ENCODE measurements at places on chromosomes 7 and 10.
A peak's percentile ranks its signal among the peaks of the same experiment; 100 is the strongest.

DNA sequence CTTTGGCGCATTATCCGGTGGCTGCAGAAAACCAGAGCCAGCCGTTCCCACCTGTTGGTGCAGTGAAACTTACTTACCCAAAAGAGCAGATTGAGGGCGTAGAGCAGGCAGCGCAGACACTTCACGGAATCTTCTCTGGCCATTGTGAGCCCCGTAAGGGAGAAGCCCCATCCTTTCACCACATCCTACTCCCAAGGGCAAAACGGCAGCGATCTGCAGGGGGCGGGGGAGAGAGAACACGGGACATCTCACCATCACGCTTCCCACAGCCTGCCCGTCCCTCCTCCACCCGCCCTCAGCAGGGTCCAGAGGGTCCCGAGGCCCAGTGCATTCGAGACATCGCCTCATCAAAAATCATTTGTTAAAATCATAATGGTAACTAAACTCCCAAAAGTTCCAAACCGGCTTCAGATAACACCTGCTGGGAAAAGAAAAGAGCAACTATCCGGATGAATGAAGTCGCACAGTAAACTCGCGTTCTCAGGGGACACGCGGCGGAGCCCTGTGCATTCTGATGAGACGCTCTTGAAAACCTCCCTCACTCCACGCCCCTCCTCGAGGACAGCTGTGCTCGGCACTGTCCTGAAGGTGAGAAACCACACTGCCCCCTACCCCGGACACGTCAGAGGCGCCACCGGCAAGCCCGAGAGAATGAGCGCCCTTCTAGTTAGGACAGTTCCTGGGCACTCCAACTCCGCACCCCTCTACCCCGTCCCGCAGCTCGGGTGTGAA lies 1.2 kb downstream of the TSPAN12 start:
- DNase-seq = peak; percentile 51

DNA sequence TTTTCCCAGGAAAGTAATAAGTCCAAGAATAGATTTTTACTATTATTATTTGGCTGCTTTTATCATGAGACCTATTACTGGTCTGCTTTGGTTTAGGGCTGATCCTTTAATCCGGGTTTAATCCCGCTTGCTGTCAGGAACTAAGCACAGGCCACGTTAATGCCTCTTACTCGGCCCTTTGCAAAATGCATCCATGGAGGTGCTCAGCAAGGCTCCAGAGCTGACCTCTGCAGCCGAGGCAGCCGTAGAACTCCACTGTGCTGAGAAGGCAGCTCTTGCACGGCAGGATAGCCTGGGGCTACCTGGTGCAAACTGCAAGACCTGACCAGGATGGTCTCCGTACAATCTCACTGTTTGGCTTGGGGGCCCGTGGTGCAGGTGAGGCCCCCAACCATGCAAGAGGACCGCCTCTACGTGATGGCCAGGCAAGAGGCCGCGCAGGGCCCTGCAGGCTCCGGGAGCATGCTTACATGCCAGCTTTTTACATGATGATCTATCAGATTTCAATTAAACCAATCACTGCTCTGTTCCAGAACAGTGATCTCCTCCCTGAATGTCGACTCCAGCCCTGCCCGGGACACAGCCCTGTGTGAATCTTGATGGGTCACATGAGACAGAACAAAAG lies 10.4 kb upstream of the CALML3 start:
- DNase-seq = no peak

DNA sequence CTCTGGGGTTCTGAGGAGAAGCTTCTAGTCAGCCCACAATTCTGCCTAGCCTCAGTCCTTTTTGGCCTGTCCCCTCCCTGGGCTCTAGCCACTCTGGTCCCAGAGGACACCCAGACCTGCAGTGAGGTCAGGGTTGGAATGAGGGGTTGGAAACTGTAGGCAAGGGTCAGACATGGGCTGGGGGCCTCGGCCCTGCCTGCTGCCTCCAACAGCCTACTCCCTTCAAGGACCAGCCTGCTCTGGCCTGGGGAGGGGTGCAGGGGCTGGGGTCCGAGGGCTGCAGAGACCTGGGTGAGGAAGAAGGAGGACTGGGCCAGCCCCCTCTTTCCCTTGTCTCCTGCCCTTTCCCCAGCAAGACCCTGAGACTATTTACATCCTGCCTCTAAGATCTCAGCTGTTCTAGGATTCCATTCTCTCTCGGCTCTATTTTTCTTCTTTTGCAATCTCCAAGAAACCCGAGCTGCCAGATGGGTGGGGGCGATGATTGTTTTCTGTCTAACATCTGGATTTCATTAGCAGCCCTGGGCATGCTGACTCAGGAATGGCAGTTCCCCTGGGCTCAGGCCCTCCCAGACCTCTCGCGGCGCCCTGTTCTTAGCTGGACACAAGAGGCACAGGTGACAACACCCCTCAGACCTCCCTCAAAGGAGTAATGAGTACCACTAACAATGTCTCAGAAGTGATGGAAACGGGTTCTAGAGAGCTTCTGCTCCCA lies 23.1 kb downstream of the ZCCHC24 start:
- DNase-seq = no peak

- no peak for DNase-seq
Measured at GRCh38 chr10:91709394-91709798, 76.5 kb upstream of the PPP1R3C start.

DNA sequence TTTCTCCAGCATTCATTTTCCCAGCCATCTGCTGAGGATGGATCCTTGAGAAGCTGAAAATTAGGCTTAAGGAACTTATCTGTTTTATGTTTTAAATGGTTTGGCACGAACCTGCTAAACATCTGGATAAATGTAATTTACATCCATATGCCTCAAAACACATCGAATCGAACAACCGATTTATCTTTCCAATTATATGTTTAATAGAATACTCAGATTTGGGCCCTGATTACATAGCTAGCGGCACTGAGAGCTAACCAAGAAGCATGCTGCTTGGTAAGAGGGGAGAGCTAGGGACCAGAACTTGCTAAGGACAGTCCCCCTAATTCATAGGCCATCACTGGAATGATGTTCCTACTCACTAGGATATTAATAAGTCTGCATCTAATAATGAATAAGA lies 144.4 kb downstream of the BUB3 start:
- no peak for DNase-seq

- DNase-seq = no peak
Measured at GRCh38 chr10:130378556-130379400, 242.6 kb downstream of the GLRX3 start.

- DNase-seq = no peak
Measured at GRCh38 chr7:7521259-7521658, 14.4 kb downstream of the COL28A1 start.

GRCh38 chr10:15253951-15254807 lies 85.7 kb upstream of the NMT2 start:
- no peak for DNase-seq

GRCh38 chr7:30433082-30433481 lies 45.5 kb downstream of the NOD1 start:
- DNase-seq = no peak

DNA sequence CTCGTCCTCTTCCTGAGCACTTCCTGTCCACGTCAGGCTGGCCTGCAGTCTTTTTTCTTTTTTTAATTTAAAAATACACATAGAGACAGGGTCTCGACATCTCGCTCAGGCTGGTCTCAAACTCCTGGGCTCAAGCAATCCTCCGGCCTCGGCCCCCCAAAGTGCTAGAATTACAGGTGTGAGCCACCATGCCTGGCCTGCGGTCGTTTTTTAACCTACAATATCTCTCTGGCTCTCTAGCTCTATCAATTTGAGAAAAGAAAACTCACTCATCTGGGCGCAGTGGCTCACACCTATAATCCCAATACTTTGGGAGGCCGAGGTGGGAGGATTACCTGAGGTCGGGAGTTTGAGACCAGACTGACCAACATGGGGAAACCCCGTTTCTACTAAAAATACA lies 4.0 kb upstream of the OAT start:
- no peak for DNase-seq

GRCh38 chr10:111261081-111261615 lies 184.3 kb downstream of the ADRA2A start:
- DNase-seq = no peak

GRCh38 chr7:104982308-104983075 lies 31.5 kb upstream of the KMT2E start:
- DNase-seq = no peak

- DNase-seq = no peak
Measured at GRCh38 chr7:69526570-69526969, 71.7 kb upstream of the AUTS2 start.

- DNase-seq = no peak
Measured at GRCh38 chr10:62047228-62047892, 145.9 kb downstream of the ARID5B start.

DNA sequence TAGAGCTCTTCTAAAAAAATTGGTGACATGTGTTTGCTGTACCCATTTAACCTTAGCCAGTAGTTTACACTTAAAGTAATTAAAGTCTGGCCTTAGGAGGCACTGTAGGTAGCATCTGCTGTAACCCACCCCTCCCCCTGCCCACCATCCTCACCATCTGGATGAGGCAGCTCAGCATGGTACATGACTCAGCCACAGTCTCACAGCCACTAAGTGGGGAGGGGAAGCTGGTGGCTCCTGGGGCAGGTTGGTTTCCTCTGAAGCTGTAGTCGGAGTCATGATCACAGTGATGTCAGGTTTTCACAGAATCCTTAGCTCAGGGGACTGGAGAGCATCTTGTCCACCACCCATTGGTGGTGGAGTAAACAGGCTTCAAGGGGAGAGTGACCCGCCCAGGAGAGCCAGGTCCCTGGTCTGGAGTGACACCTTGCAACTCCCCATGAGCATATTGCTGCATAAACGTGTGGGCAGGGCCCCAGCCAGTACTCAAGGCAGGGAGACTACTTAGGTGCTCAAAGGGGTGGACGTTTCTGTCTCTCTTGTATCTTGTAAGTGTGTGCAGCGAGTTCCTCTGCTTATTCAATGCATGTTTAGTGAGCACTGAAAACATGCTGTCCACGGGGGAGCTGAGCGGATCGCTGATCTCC lies 125.9 kb downstream of the GRK5 start:
- DNase-seq = peak; percentile 29

- DNase-seq = no peak
Measured at GRCh38 chr7:109282726-109283125, 713.1 kb downstream of the DNAJB9 start.

- DNase-seq = no peak
Measured at GRCh38 chr7:49624611-49625010, 148.8 kb upstream of the VWC2 start.

DNA sequence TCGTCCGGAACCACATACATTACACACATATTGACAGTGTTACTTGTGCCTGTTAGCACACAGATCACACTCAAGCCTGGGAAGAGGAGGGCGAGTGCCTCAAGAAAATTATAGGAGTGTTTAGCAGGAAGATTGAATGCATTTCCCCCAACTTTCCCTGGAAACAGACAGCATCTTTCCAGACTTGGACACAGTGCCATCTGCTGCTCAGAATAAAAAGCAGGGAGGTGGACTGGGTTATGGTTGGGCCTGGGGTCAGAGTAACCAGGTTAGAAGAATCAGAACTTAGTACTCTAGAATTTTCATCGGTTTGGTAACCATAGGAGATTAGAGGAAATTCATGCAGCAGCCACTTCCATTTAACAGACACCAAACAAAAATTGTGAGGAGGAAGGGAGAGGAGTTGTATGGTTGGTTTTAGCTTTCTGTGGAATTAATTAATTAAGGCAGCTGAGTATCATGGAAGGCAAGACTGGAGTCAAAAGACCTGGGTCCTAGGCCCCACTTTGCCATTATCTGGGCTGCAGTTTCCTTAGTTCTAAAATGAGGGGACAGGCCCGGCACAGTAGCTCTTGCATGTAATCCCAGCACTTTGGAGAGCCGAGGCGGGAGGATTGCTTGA lies 43.4 kb upstream of the OPTN start:
- no peak for DNase-seq
